ENCODE measurements at places on chromosomes 3 and 15.

DNA sequence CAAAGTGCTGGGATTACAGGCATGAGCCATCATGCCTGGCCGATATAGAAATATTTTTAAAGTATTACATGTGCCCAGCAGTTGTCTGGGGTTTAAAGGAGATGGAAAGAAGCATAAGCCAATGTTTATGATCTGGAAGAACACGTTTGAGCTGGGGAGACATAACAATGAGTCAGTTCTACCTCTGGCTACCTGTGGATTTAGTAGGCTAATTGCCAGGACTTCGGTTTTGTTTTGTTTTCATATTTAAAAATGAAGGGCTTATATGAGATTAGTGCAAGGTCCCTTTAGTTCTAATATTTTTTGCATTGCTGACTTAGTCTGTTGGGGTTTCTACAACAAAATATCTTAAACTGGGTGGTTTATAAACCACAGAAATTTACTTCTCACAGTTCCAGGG is 22.9 kb upstream of the TNFSF10 start:
- H3K4me3 ChIP-seq, result no peak overlapping the region
- H3K36me3 ChIP-seq, result no peaks in the 10 kb centered on the region
- no peak for DNase-seq
- H3K27ac ChIP-seq, result no peak overlapping the region
- H3K27me3 ChIP-seq, result no peaks in the 10 kb centered on the region

GRCh38 chr3:100108464-100109079 is 5.7 kb downstream of the FILIP1L start:
- no peak for DNase-seq
- H3K27me3 ChIP-seq, result no peaks in the 10 kb centered on the region
- no peaks in the 10 kb centered on the region for H3K36me3 ChIP-seq
- no peak overlapping the region for H3K4me3 ChIP-seq
- H3K27ac ChIP-seq, result no peak overlapping the region

DNA sequence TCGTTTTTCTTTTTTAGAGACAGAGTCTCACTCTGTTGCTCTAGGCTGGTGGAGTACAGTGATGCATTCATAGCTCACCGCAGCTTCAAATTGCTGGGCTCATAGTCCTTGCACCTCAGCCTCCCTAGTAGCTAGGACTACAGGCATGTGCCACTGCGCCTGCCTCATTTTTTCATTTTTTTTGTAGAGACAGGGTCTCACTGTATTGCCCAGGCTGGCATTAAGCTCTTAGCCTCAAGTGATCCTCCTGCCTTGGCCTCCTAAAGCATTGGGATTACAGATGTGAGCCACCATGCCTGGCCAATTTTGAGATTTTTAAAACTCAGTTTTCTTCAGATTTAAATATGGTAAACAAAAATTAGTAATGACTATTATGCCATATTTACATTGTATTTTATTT is 29.0 kb downstream of the SKIL start:
- peaks cover 87% of the 10 kb centered on the region for H3K36me3 ChIP-seq
- no peaks in the 10 kb centered on the region for H3K4me1 ChIP-seq
- no peak for DNase-seq
- H3K4me3 ChIP-seq, result no peak overlapping the region
- H3K27me3 ChIP-seq, result no peaks in the 10 kb centered on the region

- no peaks in the 10 kb centered on the region for H3K36me3 ChIP-seq
- no peak overlapping the region for H3K4me3 ChIP-seq
- no peaks in the 10 kb centered on the region for H3K27me3 ChIP-seq
Observed at GRCh38 chr3:159971311-159971710, 17.3 kb upstream of the IL12A start.

- H3K27me3 ChIP-seq, result no peaks in the 10 kb centered on the region
- H3K36me3 ChIP-seq, result no peaks in the 10 kb centered on the region
- no peak for DNase-seq
- no peak overlapping the region for H3K4me3 ChIP-seq
Observed at GRCh38 chr15:60563539-60564404, 84.8 kb upstream of the ICE2 start.

GRCh38 chr3:142495103-142495502 is 47.3 kb upstream of the XRN1 start:
- no peak overlapping the region for H3K4me3 ChIP-seq
- no peak overlapping the region for H3K27ac ChIP-seq
- H3K4me1 ChIP-seq, result peaks cover 3% of the 10 kb centered on the region
- no peaks in the 10 kb centered on the region for H3K27me3 ChIP-seq

DNA sequence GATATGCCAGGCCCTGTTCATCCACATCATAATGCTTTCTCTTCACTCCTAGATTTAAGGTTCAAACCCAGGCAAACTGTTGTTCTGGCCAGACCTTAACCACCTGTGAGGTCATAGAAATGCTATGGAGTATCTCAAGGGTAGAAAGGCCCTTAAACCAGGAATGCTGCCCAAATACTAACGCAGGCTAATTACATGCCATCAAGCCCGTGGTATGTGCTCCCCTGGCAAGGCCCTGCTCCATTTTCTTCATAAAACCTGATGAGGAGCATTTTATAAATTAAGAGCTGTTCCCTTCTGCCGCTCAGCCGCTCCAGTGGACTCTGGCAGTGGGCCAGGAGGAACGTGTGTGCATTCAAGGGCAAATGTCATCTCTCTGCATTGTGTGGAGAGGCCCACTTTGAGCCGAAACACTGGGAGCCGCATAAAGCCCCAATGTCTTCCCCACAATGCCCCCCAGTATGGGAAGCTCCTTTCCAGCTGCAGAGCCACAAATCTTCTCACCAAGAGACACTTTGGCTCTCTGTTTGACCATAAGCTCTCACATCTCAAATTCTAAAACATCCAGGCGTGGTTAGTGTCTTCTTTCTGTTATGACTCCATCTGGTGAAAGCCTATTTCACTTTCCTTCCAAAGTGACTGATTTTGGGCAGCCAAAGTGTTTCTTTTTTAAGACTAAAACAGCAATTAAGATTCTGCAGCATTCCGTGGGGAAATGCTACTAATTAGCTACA is 210.8 kb upstream of the NR2E3 start:
- H3K27me3 ChIP-seq, result no peaks in the 10 kb centered on the region
- no peaks in the 10 kb centered on the region for H3K36me3 ChIP-seq
- H3K4me3 ChIP-seq, result no peak overlapping the region

DNA sequence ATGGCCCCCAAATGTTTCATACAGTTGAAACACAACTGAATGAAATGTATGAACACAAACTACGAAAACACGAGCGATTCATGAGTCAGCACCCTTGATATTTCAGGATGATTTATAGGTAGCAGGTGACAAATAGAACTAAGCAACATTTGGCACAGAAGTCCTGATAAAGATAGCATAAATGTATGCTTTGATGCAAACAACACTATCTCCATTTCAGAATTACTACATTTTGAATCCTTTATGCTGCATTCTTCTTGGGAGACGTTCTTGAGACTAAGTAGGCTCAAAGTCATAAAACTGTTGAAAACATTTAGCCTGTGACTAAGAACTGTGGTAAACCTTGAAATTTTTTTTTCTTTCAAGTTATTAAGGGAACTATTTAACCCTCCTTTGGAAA is 200.3 kb upstream of the ICE2 start:
- H3K4me1 ChIP-seq, result no peaks in the 10 kb centered on the region
- DNase-seq, result no peak
- no peak overlapping the region for H3K27ac ChIP-seq
- no peaks in the 10 kb centered on the region for H3K27me3 ChIP-seq

DNA sequence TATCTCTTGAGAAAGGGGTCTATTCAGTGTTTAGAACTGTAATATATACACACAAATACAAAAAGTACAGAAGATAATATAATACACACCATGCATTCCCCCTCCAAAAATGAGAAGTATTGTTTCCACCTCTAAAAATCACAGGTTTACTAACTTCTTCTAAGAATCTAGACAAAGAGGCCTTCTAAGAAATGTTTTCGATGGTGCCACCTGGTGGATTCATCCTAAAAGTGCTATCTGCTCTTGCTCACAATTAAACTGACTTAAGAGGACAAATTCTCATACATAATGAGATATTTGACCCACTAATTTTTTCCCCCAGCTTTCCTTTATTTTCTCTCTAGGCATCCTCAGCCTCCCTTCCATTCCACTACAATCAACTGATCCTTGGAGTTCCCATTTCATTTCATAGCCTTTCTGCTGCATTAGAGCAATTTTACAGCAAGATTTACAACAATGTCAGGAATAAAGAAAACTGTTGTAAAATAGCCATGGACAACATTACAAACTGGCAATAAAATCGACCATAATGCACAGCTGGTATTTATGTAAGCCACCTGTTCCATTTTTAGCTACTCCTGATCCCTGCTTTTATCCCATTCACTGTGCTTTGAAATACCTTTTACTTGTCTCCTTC is 124.6 kb downstream of the ARRDC4 start:
- H3K27ac ChIP-seq, result no peak overlapping the region
- H3K27me3 ChIP-seq, result no peaks in the 10 kb centered on the region
- H3K36me3 ChIP-seq, result no peaks in the 10 kb centered on the region
- H3K4me1 ChIP-seq, result no peaks in the 10 kb centered on the region
- DNase-seq, result peak; percentile 44
- H3K4me3 ChIP-seq, result no peak overlapping the region

DNA sequence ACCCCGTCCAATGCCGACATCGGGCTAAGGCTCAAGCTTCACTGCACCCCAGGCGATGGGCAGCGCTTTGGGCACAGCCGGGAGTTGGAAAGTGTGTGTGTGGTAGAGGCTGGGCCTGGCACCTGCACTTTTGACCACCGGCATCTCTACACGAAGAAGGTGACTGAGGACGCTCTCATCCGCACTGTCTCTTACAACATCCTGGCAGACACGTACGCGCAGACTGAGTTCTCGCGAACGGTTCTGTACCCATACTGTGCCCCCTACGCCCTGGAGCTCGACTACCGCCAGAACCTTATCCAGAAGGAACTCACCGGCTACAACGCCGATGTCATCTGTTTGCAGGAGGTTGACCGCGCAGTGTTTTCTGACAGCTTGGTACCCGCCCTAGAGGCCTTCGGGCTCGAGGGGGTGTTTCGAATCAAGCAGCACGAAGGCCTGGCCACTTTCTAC is 1.0 kb downstream of the PDE12 start:
- H3K36me3 ChIP-seq, result peaks cover 40% of the 10 kb centered on the region
- DNase-seq, result peak; percentile 9
- H3K27ac ChIP-seq, result no peak overlapping the region
- H3K4me1 ChIP-seq, result peaks cover 8% of the 10 kb centered on the region
- peak overlapping the region; percentile 72 for H3K4me3 ChIP-seq

DNA sequence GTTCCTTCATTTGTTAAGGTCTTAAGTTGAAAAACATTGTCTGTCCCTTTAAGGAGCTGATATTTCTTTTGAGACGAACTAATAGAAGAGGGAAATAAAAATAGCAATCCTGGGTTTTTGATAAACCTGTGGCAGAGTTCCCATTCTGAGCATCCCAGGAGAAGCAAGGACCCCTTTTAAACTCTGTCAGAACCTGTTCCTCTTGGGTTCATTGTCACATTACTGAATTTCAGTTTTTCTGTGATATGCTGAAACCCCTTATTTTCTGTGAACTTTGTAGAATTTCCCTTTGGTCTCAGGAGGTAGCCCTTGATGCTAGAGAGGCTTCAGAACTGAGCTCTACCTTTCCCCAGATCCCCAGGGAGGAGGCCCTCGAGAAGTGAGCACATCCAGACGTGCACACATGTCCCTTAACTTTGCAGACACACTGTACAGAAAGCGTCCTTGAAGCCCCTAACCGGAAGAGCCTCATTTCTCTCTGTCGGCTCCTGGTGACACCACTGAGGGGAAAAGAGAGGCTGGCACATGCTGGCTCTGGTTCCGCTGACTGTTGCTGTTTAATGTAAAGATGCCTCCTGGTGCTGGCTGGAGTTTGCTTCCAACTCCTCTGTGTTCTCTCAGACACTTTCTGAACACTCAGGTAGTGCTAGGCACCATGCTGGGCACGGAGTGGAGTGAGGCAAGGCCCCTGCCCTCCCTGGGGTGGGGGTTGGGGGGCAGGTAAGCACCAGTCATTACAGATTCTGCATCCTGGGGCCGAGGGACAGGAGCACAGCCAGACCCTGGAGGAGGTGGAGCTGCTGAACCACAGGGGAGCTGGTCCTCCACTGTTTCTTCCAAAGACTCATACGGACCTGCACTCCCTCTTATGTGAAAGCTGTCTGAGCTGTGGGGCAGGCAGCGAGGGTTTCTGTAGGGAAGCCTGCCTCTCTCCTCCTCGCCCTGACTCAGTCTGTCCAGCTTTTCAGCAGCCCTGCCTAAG is 77.5 kb downstream of the CHDH start:
- H3K27ac ChIP-seq, result no peak overlapping the region
- no peaks in the 10 kb centered on the region for H3K4me1 ChIP-seq
- no peak for DNase-seq

GRCh38 chr15:39250460-39251186 is 330.3 kb upstream of the THBS1 start:
- H3K27ac ChIP-seq, result no peak overlapping the region
- H3K4me1 ChIP-seq, result peaks cover 2% of the 10 kb centered on the region
- DNase-seq, result no peak
- no peaks in the 10 kb centered on the region for H3K36me3 ChIP-seq
- H3K27me3 ChIP-seq, result no peaks in the 10 kb centered on the region
- no peak overlapping the region for H3K4me3 ChIP-seq

GRCh38 chr15:25693321-25694238 is 169.5 kb downstream of the ATP10A start:
- H3K36me3 ChIP-seq, result no peaks in the 10 kb centered on the region
- H3K27ac ChIP-seq, result no peak overlapping the region
- H3K4me3 ChIP-seq, result no peak overlapping the region
- H3K27me3 ChIP-seq, result no peaks in the 10 kb centered on the region

- peaks cover 3% of the 10 kb centered on the region for H3K4me1 ChIP-seq
- no peaks in the 10 kb centered on the region for H3K27me3 ChIP-seq
- DNase-seq, result no peak
Observed at GRCh38 chr3:106823701-106824100, 553.5 kb upstream of the CCDC54 start.

- no peaks in the 10 kb centered on the region for H3K36me3 ChIP-seq
- H3K27ac ChIP-seq, result no peak overlapping the region
- no peaks in the 10 kb centered on the region for H3K27me3 ChIP-seq
Observed at GRCh38 chr3:111598552-111598951, 3.4 kb upstream of the ZBED2 start.

DNA sequence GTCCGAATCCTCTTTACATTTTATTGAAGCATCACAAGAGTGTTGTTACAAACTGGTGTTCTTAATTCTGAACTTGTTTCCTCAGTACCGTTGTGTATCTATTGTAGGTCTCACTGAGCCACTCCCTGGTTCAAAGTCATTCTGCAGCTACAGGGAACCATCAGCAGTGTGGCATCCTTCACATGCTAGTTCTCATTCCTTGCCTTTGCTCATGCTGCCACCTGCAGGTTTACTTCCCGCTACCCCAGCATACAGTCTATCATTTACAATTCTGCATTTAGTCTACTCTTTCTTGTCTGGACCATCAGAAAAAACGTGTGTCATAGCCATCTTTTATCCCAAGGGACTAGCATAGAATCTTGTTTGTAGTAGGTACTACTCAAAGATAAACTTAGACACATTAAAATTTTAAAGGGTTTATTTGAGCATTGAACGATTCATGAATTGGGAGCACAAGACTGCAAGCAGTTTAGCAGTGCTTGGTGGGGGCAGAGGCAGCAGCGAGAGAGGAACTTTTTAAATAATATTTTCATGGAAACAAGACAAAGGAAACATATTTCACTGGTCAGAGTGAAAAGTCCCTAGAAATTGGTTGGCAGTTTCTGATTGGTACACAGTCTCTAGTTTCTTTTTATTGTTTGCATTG is 402.1 kb downstream of the CADM2 start:
- H3K27ac ChIP-seq, result no peak overlapping the region
- no peaks in the 10 kb centered on the region for H3K4me1 ChIP-seq
- H3K36me3 ChIP-seq, result no peaks in the 10 kb centered on the region
- H3K27me3 ChIP-seq, result no peaks in the 10 kb centered on the region

Data from neuronal stem cell (in vitro differentiated cells).